M059J (cell line): ENCODE measurements at places on chromosomes 2 and 18. TPM values are rescaled to one million over a fixed set of nuclear protein-coding genes. Genes with fewer than 3 reads are reported as not detected.

Gene VIT
- 34.0 and 44.7 TPM in 2 replicates for total RNA-seq

Gene CCDC68
- 0.05 and 0.30 TPM in 2 replicates for total RNA-seq

Gene MYO5B
- total RNA-seq = 4.1 and 5.5 TPM in 2 replicates

Gene CCDC102B
- 2.7 and 5.2 TPM in 2 replicates for total RNA-seq

Gene CRYBA2
- total RNA-seq = 0.17 TPM in 1 of 2 replicates, not detected in the other

Gene ATP6V1B1
- total RNA-seq = 0.81 TPM in 1 of 2 replicates, not detected in the other

Gene REG1B
- not detected in 2 replicates for total RNA-seq

Gene GREB1L
- 3.9 and 8.9 TPM in 2 replicates for total RNA-seq

Gene SERTAD2
- 10.0 and 16.9 TPM in 2 replicates for total RNA-seq

Gene FAM117B
- total RNA-seq = 1.3 and 4.7 TPM in 2 replicates

Gene SETBP1
- 1.9 and 4.1 TPM in 2 replicates for total RNA-seq

Gene BMP10
- not detected in 2 replicates for total RNA-seq
